CD4-positive, alpha-beta T cell treated with Interleukin-15 for 4 hours (primary cell): ENCODE measurements at places on chromosomes 12 and 14.

GRCh38 chr12:132367071-132367851 lies 37.9 kb upstream of the GALNT9 start:
- no peak for DNase-seq

DNA sequence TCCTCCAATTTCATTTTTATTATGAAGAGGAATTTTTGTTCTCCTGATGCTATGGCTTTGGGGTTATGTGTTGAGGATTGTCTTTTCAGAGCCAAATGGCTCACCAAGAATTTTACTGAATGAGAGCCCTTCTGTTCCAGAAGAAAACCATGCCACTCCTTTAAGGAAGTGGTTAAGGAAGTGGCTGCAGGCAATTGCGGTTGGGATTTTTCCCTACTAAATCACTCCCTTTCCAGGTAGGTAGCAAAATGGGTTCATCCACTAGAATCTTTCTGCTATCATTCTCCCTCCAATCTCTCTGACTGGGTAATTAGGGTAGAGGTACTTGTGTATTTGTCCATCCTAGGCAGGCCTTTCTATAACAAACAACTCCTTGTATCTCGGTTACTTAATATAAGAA lies 163.1 kb downstream of the TTC8 start:
- no peak for DNase-seq

DNA sequence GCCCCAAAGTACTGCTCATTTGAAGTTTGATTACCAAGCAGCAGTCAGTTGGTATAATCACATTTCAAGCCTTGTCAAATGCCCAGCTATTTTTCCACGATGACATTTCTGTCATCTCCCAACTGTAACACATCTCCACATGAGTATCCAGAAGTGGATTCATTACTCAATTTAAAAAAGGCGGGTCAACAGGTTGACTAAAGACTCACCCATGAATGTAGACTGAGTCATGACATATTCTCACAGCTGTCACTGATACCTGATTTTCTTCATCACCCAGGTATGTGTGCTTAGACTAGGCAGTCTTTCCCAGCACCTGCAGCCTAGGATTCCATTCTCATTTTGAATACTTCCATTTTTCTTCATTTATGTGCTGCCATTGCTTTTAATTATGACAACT lies 75.1 kb upstream of the DBX2 start:
- no peak for DNase-seq

DNA sequence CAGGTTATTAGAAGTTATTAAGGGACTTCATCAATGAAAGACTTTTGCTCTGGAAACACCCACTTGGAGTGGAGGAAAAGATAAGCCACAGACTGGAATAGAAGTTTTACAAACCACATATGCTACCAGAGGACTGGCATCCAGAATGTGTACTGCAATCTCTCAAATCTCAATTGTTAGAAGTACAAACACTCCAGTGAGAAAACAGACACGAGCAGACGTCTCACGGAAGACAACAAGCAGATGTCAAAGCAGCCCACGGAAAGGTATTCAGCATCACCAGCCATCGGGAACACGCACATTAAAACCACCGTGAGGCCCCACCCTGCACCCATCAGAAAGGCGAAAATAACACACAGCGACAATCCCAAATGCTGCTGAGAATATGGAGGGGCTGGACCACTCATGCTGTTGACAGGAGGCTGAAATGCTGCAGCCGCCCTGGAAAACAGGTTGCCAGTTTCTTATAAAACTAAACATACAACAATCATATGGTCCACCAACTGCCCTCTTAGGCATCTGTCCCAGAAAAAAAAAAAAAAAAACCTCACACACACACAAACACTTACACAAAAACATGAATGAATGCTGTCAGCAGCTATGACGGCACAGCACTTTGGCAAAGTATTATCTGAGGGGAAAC lies 131.9 kb upstream of the SFSWAP start:
- DNase-seq: no peak

DNA sequence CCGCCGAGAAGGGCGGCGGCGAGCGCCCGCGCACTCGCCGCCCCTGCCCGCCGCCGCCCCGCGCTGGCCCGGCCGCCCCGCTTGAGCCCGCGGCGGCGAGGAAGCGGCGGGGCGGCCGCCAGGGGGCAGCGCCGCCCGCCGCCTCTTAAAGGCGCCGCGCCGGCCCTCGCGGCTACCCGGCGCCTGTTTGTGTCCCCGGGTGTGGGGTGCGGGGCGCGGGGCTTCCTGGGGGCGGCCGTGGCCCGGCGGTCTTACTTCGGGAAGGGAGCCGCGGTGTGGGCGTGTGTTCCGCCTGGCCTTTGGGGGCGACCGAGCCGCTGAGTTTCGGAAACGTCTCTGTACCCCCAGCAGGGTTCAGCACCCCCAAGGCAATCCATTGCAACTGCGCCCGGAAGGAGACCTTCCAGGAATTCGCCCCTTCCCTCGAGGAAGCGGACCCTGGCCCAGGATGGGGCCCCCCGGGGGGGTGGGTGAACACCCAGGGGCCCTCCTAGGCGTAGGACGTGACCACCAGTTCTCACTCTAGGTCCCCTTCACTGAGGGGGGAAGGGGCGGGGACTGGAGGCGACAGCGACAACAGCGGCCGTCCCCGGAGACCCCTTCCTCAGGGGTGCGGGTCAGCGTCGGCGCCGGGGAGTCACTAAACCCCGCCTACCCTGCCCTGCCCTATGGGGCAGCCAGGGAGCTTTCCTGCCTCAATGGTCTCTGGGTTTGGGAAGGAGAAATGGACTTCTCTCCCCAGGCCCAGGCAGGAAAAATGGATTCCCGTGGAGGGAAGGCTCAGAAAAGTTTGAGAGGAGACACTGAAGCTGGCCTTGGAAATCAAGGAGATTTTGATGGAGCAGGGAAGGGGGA lies at the start of gene ITPK1:
TSS of gene ITPK1 (minus strand) at position 105 of the 855 bp plus-strand sequence. CDS start 762 bp downstream, outside the sequence.
- peak; percentile 39 for DNase-seq

DNA sequence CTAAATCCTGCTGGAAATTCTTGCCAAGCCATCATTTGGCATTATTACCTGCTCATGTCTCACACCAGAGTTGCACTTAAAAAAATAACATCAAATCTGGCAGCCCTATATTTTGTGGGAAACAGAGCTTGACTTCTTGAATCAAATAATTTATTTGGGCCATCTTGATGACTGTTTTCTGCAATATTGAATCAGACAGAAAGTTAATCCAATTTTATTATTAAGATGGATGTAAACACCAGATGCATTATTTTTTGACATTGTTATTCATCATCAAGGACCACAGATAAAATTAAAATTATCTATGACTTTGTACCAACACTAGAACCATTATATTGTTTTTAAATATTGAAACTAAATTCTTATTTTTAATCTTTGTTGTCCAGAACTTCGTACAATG lies 132.9 kb downstream of the PTPRR start:
- DNase-seq: no peak

GRCh38 chr12:19484738-19485137 lies 45.4 kb downstream of the AEBP2 start:
- peak; percentile 32 for DNase-seq

GRCh38 chr14:68390741-68391140 lies 402.1 kb downstream of the ZFP36L1 start:
- no peak for DNase-seq

- DNase-seq: no peak
Measured at GRCh38 chr12:12551115-12551514, 11.5 kb downstream of the DUSP16 start.

- DNase-seq: no peak
Measured at GRCh38 chr12:106192659-106193393, 54.1 kb upstream of the NUAK1 start.

DNA sequence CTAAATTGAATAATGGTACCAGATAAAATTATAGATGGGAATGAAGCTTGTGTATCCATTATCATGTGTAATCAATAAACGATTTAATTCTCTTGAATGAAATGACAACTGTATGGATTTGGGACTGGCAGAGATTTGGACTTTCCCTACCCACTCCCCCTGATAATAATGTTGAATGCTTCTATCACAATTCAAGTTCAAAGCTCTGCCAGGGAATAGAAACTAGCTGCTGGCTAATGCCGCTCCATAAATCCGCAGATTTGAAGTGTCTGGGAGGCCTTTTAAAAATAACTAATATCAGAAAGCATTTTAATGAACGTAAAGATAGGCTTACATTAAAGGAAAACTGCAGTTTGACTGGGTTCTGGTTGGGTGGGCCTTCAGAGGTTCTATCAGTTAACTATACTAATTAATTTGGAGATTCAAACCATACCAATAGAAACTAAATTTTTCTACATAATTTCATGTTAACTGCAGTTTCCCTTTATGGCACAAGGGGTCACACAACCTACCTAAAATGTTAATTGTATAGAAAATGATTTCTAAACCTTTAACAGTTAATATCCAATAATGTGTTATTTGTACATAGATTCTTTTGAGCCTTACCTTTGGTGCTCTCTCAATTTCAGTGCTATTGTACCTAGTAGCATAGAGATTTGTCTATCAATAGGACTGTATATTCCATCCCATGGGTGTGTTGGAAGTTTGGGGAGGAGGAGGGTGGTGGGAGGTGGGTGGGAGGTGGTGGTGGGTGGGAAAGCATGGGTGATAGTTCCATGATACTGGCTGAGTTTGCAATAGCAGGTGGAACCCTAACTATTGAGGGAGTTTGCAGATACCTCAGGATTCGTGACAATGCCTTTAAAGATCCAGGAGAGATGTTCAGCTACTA lies 4.9 kb downstream of the HNRNPA1 start:
- no peak for DNase-seq

GRCh38 chr12:132469423-132469822 lies 20.5 kb upstream of the FBRSL1 start:
- no peak for DNase-seq

- DNase-seq: no peak
Measured at GRCh38 chr12:121793440-121793837, at the start of gene RHOF. TSS of gene RHOF (minus strand) at chr12:121793688. CDS start at chr12:121793633, 55 bp downstream.

DNA sequence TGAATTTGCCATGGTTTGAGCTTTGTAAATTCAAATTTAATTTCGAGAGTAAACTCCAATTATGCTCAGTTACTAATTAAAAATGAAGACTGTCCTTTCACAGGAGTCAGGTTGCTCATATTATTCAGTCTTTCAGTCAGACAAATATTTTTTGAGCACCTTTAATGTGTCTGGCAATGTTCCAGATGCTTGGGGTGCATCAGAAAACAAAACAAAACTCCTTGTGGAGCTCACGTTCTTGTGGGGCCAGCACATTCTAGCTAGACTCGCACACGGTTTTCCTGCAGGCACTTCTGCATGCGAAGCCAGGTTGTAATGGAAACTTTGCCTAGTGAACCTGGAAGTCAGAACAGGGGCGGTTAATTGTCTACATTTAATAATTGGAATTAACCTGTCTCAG lies 64.0 kb upstream of the ATF1 start:
- no peak for DNase-seq

DNA sequence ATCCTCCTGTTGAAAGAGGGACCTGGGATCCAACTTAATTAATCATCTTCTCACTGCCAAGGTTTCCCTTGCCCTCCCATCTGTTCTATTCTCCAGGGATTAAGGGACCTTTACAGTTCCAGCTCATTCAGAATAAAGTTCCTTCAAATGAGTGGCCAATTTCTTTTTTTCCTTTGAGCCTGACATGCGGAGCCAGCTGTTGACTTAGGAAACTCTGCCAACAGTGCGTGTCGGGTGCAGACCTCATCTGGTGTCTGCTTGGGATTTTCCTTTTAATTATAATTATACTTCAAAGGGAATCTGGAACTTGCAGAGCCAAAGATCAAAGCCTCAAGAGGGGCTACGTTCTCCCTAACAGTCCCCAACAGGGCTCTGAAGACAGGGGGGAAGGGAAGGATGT lies 64.8 kb downstream of the CCDC60 start:
- DNase-seq: no peak

DNA sequence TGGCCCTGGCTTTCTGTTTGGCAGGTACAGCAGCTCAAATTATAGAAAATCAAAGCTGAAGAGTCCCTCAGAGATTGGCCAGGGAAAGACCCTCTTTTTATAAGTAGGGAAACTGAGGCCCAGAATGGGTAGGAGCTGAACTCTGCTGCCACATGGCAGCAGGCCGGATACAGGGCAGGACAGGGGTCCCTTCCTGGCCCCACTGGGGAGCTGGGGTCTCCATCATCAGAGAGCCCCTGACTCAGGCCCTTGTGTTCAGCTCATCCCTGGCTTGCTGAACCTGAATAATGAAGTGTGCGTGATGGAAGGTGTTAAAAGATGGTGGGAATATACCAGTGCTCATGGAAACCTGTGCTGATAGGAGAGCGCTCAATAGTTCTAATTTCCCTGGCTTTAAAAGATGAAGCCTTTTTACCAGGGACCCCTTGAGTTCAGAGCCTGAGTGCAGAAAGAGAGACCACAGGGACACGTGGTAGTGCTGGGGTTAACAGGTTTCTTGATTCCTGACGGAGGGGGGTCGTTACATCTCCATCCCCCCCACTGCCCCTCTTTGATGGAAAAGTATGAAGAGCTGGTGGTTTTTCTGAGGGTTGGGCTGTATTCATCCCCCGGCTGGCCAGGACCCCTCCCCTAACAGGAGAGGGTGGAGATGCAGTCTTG lies 4.4 kb downstream of the DLK1 start:
- DNase-seq: no peak

- DNase-seq: no peak
Measured at GRCh38 chr14:23694085-23694948, 58.2 kb downstream of the DHRS2 start.

DNA sequence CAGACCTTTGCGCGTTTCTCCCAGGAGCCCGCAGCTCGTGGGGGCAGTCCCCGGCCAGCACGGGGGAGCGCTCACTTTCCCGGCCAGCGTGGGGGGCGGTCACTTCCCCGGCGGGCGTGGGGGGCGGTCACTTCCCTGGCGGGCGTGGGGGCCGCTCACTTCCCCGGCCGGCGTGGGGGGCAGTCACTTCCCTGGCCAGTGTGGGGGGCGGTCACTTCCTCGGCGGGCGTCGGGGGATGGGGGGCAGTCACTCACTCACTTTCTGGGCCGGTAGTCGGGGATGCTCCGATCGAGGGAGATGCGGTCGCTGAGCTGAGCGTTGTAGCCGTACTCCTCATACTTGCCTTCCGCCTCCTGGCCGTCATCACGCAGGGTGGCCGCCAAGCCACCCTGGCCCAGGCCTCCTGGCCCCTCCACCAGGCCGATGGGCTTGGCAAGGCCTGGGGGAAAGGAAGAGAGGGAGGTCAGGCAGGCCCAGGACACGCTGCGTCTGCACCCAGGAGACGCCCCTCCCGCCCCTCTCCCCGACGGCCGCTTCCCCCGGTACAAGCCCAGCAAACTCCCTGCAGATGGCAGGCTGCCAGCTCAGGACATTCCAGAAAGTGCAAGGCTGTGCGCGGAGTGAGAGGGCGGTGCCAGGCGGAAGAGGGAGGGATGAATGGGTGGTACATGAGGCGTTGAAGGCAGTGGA lies 43.3 kb downstream of the GALNT9 start:
- no peak for DNase-seq

DNA sequence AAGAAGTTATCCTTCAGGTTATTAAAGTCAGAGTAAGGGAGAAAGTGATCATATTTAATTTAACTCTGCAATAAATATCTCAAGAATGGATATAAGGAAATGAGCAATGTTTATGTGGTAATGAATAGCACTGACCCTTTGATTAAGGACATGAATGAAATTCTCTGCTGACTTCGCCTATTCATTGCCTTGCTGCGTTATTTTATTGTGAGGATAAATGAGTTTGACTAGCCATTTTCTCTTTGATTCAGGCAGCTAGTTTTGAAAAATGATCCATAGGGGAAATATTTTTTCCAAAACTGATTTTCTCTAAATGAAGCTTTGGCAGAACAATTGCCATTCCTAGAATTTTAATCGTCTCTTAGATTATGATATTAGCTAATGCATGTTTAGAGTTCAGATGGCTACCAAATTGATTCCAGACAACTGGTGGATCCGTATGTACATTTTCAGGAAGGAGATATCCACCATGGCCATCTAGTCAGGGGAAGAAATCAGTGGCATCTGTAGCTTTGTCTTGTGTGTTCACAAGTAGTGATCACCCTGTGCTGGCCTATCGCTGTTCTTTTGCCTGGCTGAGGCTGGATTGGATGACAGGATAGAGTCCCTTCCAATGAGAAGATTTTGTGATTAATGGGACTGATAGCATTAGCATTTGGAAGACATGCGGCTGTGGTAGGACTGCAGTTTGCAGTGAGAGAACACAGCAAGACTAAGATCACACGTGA lies 302.3 kb upstream of the RGS6 start:
- no peak for DNase-seq
